ENCODE measurements at places on chromosomes 3 and 15.

DNA sequence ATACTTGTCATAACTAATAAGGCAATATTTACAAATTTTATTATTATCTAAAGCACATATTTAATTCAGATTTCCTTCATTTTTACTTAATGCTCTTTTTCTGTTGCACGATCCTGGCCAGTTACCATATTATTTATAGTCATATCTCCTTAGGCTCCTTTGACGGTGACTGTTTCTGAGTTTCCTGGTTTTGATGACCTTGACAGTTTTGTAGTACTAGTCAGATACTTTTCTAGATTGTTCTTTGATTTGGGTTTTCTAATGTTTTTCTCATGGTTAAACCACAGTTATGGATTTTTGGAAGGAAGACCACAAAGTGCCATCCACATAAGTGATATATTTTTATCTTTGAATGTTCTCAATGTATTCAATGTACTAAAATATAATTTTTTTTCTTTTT is 171.0 kb upstream of the NANOGP8 start:
- no peak overlapping the region for H3K27ac ChIP-seq
- no peak for DNase-seq
- H3K4me3 ChIP-seq = no peak overlapping the region
- H3K36me3 ChIP-seq = no peaks in the 10 kb centered on the region
- H3K27me3 ChIP-seq = no peaks in the 10 kb centered on the region

GRCh38 chr3:124249038-124249437 is 257.1 kb upstream of the ROPN1 start:
- H3K36me3 ChIP-seq = no peaks in the 10 kb centered on the region
- H3K4me1 ChIP-seq = peaks cover 58% of the 10 kb centered on the region
- H3K4me3 ChIP-seq = no peak overlapping the region
- DNase-seq = no peak

DNA sequence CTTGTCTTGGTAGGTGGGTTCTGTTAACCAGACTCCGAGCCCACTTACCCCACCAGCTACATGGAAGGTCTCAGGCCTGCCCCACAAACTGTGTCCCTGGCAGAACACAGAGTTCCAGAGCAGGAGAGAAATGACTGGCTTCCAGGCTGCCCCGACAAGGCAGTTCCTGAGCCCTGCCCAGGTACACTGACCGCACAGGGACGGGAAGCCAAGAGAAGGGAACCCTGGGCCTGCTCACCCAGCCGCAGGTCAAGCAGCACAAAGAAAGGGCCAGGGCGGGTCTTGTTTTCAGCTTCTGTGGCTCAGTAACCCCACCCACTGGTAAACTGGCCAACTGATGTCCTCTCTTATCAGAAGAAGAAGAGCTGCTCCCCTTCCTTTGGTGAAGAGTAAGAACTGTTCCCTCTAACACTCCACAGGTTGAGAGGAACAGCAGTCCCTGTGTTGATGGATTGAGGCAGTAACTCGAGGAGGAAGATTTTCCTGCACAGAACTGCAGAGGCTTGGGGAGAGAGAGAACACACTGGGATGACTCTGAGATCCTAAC is 68.4 kb downstream of the CRTC3 start:
- peaks cover 60% of the 10 kb centered on the region for H3K4me1 ChIP-seq
- H3K27me3 ChIP-seq = no peaks in the 10 kb centered on the region
- peak; percentile 53 for DNase-seq
- H3K4me3 ChIP-seq = no peak overlapping the region
- H3K27ac ChIP-seq = peak overlapping the region; percentile 79

DNA sequence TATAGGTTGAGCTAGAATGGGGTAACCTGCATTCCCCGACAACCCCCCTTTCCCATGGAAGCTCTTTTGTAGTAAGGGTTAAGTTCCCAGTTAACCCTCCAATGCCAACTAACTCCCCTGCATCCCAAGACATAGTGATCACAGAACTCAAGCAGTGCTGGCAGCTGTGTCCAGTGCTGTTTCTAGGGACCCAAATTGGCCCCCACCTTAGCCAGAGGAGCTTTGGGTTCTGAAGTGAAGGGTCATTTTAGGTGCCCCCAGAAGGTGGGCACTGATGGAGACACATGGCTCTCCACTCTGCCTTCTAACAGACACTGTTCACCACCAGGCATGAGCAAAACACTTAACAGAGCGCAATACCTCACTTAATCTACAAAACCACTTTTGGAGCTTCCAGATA is 7.1 kb downstream of the FBXL22 start:
- peaks cover 23% of the 10 kb centered on the region for H3K36me3 ChIP-seq
- no peaks in the 10 kb centered on the region for H3K27me3 ChIP-seq
- H3K4me3 ChIP-seq = no peak overlapping the region
- no peak for DNase-seq
- H3K4me1 ChIP-seq = peaks cover 58% of the 10 kb centered on the region

DNA sequence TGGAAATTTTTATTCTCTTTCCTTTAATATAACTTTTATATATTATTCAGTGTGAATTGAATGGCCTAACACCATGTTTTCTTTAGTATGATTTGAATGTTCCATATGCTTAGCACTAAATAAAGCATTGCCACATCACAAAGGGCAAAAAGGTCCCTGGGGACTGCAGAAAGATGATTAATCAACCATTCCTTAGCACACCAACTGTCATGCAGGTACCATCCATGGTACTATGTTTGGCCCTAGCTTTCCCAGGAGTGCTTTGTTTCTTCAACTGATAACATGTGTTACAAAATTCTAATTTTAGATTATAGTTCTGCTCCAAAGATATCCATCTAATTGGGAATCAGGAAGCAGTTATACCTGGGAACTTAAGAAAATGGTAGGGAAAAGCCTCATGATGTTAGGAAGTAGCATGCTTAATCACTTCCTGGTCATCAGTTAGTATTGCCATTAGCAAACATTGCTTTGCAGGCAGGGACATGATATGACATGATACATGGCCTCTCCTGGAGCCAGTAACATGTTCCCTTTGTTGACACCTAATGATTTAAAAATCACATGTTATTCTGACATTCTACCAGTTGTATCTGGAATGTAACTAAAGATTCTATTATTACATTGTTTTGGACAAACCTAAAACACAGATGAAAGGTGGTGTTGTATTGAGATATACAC is 712.6 kb upstream of the GBE1 start:
- no peak overlapping the region for H3K4me3 ChIP-seq
- no peaks in the 10 kb centered on the region for H3K4me1 ChIP-seq
- H3K27me3 ChIP-seq = no peaks in the 10 kb centered on the region

DNA sequence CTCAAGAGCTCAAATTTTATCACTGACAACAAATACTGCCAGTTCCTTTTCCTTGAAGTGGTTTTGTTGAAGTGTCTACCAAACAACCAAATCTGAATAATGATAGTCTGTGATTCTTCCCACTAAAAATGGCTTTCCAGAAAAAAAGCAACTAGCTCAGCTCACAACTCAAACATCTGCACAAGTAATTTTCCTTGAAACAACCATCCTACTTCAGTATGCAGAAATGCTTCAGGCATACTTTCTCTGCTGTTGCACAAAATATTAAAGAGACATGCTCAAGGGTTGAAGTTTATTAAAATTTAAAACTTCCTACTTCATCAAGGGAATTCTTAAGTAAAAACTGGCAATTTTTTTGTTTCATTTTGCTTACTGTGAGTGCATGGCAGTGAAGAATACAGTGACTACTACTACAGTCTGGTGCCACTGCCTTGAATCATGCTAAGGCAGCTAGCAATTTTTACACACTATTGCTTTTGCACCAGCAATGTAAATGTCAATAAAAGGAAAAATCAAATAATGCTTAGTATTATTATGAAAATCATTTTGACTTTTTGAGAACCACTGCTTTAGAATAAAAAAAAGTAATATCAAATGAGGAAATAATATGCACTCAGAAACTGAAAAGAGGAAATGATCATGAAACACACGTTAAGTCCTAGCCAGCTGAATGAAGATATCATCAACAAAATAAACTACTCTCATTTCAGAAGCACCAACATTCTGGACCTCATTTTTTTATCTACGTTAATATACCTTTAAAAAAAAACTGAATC is 33.6 kb downstream of the VPS13C start:
- no peak overlapping the region for H3K27ac ChIP-seq
- peaks cover 8% of the 10 kb centered on the region for H3K4me1 ChIP-seq
- DNase-seq = no peak
- H3K27me3 ChIP-seq = no peaks in the 10 kb centered on the region
- H3K4me3 ChIP-seq = no peak overlapping the region

- H3K36me3 ChIP-seq = peaks cover 48% of the 10 kb centered on the region
- H3K27ac ChIP-seq = no peak overlapping the region
- H3K4me3 ChIP-seq = no peak overlapping the region
- no peaks in the 10 kb centered on the region for H3K27me3 ChIP-seq
- H3K4me1 ChIP-seq = peaks cover 66% of the 10 kb centered on the region
These were observed 73.4 kb downstream of the CCK start for GRCh38 chr3:42192334-42193200.

DNA sequence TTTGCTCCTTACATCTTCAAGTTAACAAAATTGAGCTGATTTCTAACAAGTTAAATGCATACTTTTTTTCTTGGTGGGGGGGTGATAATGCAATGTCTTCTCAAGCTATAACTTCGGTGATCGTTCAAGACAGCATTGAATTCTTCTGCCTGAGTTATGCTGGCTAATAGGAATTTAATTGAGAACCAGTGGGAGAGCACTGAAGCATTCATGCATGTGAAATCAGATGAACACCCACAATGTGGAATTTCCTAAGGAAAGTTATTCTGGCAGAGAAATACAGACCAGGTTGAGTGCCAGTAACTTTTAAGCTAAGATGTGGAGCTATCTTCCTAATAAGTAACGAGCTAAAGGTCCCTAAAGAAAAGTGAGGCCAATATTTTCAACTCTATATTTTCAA is 3.0 kb downstream of the SPATA16 start:
- no peak overlapping the region for H3K27ac ChIP-seq
- H3K4me3 ChIP-seq = no peak overlapping the region
- no peaks in the 10 kb centered on the region for H3K36me3 ChIP-seq
- no peaks in the 10 kb centered on the region for H3K4me1 ChIP-seq
- no peak for DNase-seq
- H3K27me3 ChIP-seq = no peaks in the 10 kb centered on the region

DNA sequence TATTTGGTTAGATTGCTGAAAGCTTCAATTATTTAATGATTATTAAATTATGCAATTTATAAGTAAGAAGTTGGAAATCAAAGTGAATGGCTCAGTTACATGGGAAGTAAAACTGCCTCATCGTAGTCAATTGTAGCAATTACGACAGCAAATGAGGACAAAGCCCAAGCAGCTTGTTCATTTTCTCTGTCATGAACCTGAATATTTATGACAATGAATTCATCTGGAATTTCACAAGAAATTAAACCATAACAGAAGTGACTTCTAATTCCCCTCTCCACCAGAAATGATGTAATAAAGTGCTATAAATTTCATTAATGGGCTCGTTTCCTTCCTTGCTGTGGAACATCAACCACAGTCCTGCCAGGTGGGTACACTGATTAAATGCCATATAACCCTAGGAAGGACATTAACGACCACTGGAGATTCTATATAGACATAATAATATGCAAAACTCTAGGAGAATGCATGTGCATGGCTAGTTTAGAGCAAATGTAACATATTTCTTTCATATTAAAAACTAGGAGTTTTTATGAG is 273.8 kb upstream of the DCBLD2 start:
- no peak overlapping the region for H3K4me3 ChIP-seq
- no peaks in the 10 kb centered on the region for H3K36me3 ChIP-seq
- H3K4me1 ChIP-seq = no peaks in the 10 kb centered on the region
- no peaks in the 10 kb centered on the region for H3K27me3 ChIP-seq
- no peak for DNase-seq
- H3K27ac ChIP-seq = no peak overlapping the region

- no peaks in the 10 kb centered on the region for H3K36me3 ChIP-seq
- peaks cover 16% of the 10 kb centered on the region for H3K27me3 ChIP-seq
- no peak overlapping the region for H3K27ac ChIP-seq
- peaks cover 5% of the 10 kb centered on the region for H3K4me1 ChIP-seq
- DNase-seq = peak; percentile 28
These were observed 34.0 kb downstream of the LYZL4 start for GRCh38 chr3:42376344-42376798.

DNA sequence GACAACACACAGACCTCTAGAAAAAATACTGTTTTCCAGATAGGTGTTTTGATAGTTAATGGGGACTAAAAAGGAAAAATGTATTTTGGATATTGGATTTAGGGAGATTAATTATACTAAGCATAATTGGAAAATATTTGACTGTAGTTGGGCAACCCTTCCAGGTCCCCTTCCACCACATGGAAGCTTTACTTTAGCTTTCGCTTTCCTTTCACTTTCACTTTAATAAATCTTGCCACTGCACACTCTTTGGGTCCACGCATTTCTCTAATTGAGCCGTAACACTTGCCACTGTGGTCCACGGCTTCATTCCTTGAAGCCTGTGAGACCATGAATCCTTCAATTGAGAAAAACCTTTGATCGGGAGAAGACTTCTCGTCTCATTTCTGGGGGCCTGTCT is 15.5 kb downstream of the GLDN start:
- no peak overlapping the region for H3K4me3 ChIP-seq
- no peaks in the 10 kb centered on the region for H3K27me3 ChIP-seq
- no peak overlapping the region for H3K27ac ChIP-seq
- no peak for DNase-seq
- peaks cover 18% of the 10 kb centered on the region for H3K4me1 ChIP-seq

DNA sequence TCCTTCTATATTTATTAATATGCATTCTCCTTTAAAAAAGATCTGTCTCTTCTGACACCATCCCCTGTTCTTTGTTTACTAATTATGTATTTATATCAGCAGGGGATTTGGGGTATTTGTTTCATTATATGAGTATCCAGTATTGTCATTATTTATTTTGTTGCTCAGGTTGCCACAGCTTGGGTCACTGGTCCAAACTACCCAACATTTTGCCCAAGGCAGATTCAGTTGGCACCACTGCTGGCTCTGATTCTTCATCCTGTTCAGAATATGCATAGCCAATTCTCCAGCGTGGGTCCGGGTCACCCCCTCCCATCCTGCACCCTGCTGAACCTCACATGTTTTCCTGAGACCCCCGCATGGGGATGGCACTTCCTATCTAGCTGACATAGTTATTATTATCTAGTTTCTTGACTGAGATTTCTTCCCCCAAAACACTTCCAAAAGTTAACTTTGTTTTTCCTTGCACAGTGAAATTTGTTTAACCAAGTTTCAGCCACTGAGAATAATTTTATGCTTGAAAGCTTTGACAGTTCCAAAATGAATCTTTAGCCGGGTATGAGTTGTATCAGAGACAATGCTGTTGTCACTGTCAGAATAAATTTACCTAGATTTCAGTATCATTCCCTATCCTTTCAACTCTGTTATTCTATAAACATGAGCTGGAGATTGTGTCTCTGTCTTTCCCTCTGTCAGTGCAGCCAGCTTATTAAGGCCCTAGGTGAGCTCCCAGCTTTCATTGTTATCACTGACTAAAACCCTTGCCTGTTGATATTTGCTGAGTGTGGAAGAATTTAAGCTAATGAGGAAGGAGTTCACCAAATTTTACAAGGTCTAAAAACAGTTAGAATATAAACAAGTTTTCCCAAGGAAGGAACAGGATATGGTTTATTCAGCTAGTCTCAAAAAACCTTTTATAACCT is 70.3 kb downstream of the TGFBR2 start:
- H3K27me3 ChIP-seq = no peaks in the 10 kb centered on the region
- peaks cover 81% of the 10 kb centered on the region for H3K36me3 ChIP-seq
- peaks cover 98% of the 10 kb centered on the region for H3K4me1 ChIP-seq
- peak overlapping the region; percentile 54 for H3K27ac ChIP-seq
- DNase-seq = no peak

Data from left ventricle myocardium inferior (tissue), 1 donor.